ENCODE measurements at places on chromosomes 5 and 9. TPM values are rescaled to one million over a fixed set of nuclear protein-coding genes. Genes with fewer than 3 reads are reported as not detected.

Gene CTXN3
- not detected for total RNA-seq

Gene FRRS1L
- total RNA-seq = 0.27 TPM

Gene ADAMTS16
- total RNA-seq = 1.4 TPM

Gene OBP2B
- not detected for total RNA-seq

Gene SPATA31D4
- total RNA-seq = not detected

Gene OGN
- total RNA-seq = not detected

Gene EPB41L4A
- total RNA-seq = 2.5 TPM

Gene CDX1
- not detected for total RNA-seq

Gene NTRK2
- 0.02 TPM for total RNA-seq

Gene GPSM1
- total RNA-seq = 15.9 TPM

Gene BARHL1
- total RNA-seq = 0.03 TPM

Gene ADAMTSL1
- total RNA-seq = 0.08 TPM

Gene ERGIC1
- total RNA-seq = 329 TPM

Gene CARD6
- total RNA-seq = 3.0 TPM

Gene MARVELD2
- 2.5 TPM for total RNA-seq

Gene COL5A1
- 46.9 TPM for total RNA-seq

Gene TMC1
- 0.02 TPM for total RNA-seq

Gene CCL21
- total RNA-seq = not detected

Gene DYNC2I2
- total RNA-seq = 149 TPM

Gene TRIM36
- total RNA-seq = 2.1 TPM

Gene ZNF462
- 3.6 TPM for total RNA-seq

Gene CACNA1B
- 0.03 TPM for total RNA-seq

Gene CCL28
- 0.06 TPM for total RNA-seq

Gene NR2F1
- total RNA-seq = 4.7 TPM

Gene TMEM252
- not detected for total RNA-seq

Gene GPR150
- 0.07 TPM for total RNA-seq

Gene CNTNAP3
- total RNA-seq = 8.0 TPM

Gene ZMAT2
- 81.1 TPM for total RNA-seq

Gene NANS
- 74.6 TPM for total RNA-seq

Gene ENTR1
- total RNA-seq = 67.9 TPM

Gene KCNMB1
- total RNA-seq = not detected

Gene SNAPC4
- total RNA-seq = 10.4 TPM

Gene SPATA9
- total RNA-seq = 0.17 TPM

Gene SPINK6
- total RNA-seq = 0.75 TPM

Gene SPINK1
- total RNA-seq = 1.9 TPM

Gene RNF180
- 0.38 TPM for total RNA-seq

Gene TUSC1
- 7.0 TPM for total RNA-seq

Gene CNTFR
- 0.06 TPM for total RNA-seq

Gene OR1Q1
- total RNA-seq = not detected

Gene PRLR
- total RNA-seq = 0.15 TPM

Gene IFNA13
- not detected for total RNA-seq

Gene KCNIP1
- total RNA-seq = not detected

Gene DMRTA1
- 0.52 TPM for total RNA-seq

Gene SLC9A3
- 2.2 TPM for total RNA-seq

Gene C1QTNF2
- 0.04 TPM for total RNA-seq

Gene PCDHAC2
- total RNA-seq = 4.0 TPM

Gene PRUNE2
- not detected for total RNA-seq

Gene LCN12
- 1.2 TPM for total RNA-seq

Data from A549 treated with AZD2906 at 1 μM for 4 hours (cell line).